ENCODE measurements at places on chromosomes 7 and 10.

DNA sequence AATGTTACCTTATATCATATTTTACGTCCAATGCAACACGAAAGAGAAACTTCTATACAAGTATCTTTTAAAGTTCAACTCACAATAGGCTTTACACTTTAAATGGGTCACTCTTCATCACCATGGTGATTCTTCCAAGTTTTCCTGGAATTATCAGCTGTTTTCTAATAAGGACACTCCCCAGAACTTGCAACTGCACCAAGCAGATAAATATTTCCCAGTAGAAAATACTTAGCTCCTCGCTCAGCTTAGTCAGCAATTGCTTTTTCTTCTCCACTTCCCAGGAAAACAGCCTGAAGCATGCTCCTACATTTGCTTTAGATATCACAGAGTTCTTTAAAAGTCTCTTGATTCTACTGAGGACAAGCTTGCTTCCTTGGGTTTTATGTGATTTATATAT is 25.7 kb upstream of the ADD3 start:
- no peak for DNase-seq

- no peak for DNase-seq
Observed at GRCh38 chr7:29606287-29606721, 42.7 kb downstream of the PRR15 start.

- no peak for DNase-seq
Observed at GRCh38 chr7:65287023-65287422, 86.6 kb upstream of the ZNF92 start.

- DNase-seq = no peak
Observed at GRCh38 chr10:44132361-44133289, 252.3 kb downstream of the CXCL12 start.
